ENCODE measurements at places on chromosomes 3 and 15. TPM values are rescaled to one million over a fixed set of nuclear protein-coding genes. Genes with fewer than 3 reads are reported as not detected.

SH2D7 gene
- not detected for total RNA-seq

SI gene
- total RNA-seq = not detected

ROPN1 gene
- not detected for total RNA-seq

RBP2 gene
- not detected for total RNA-seq

GOLGA8T gene
- not detected for total RNA-seq

Measured in smooth muscle cell of the coronary artery (primary cell).